Fibroblast of mammary gland (primary cell): ENCODE measurements at places on chromosomes 12 and 14.
A peak's percentile ranks its signal among the peaks of the same experiment; 100 is the strongest.

GRCh38 chr12:63440048-63440447 is 228.2 kb downstream of the DPY19L2 start:
- no peak for DNase-seq

- DNase-seq: no peak
Observed at GRCh38 chr12:8028267-8028666, 4.2 kb upstream of the FOXJ2 start.

DNA sequence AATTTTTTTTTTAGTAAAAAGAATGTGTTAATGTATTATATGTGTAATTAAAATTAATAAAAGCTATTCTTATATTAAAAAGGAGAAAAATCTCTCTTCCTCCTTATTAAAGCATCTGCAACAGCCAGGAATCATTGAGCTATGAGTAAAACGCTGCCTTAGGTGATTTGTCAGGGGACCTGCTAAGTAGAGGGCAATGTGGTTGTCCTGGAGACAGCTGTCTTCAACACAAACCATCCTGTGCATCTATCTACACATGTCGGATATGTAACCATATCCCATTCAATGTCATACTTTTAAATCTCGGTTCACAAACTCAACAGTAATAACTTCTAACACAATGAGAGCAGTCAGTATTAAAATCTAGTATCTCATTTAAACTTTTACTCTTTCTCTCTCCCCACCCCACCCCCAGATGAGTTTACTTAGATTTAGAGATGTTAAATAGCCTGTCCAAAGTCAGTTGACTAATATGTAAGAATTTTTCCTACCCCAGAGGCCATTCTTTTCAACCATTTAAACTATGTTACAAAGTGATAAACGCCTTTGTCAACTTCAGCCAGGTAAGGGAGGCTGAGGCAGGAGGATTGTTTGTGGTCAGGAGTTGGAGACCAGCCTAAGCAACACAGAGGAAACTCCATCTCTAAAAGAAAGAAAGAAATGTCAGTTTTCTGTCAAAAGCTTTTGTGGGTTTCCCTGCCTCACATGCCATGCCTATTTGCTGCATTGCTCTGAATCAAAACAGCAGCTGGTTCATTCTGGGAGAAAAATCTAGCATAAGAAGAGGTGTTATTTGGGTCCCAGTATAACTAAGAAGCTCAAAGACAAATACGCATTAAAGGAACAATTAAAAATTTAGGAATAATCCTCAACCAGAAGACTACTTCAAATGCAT is 413.7 kb upstream of the CCDC196 start:
- DNase-seq: no peak

GRCh38 chr14:23653051-23653450 is 16.9 kb downstream of the DHRS2 start:
- no peak for DNase-seq

- DNase-seq: no peak
Observed at GRCh38 chr14:24434036-24434435, 4.3 kb downstream of the KHNYN start.

DNA sequence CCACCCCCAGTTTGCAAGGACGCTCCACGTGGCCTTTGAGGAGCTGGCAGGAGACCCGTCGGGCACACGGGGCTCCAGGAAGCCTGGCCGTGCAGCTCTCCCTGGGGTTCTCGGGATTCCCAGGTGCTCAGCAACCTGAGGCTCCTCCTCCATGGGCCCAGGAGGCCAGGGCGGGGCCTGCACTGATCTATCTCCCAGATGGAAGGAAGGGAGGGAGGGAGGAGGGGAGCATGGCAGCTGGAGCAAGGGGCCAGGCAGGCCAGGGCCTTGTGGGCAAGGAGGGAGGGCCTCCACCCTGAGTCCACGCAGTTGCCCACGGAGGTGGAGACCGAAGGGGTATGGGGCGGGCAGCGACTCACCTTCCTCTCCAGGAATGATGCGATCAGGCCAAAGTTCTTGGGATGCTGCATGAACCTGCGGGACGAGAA is 127.3 kb downstream of the RFLNA start:
- DNase-seq: no peak

DNA sequence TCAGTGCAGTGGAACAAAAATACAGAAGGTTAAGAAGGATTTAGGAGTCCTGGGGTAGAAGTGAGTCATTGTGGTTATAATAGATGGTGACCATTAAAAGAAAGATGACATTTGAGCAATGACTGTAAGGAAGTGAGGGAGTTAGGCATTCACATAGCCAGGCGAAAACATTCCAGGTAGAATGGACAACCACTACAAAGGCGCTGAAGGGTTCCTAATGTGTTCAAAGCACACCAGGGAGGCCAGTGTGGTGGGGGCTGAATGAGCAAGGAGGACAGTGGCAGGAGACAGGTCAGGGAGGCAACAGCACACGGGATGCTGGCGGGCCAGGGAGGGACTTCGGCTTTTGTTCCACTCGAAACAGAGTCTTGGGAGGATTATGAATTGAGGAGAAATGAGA is 129.9 kb downstream of the NPAS3 start:
- peak; percentile 17 for DNase-seq

DNA sequence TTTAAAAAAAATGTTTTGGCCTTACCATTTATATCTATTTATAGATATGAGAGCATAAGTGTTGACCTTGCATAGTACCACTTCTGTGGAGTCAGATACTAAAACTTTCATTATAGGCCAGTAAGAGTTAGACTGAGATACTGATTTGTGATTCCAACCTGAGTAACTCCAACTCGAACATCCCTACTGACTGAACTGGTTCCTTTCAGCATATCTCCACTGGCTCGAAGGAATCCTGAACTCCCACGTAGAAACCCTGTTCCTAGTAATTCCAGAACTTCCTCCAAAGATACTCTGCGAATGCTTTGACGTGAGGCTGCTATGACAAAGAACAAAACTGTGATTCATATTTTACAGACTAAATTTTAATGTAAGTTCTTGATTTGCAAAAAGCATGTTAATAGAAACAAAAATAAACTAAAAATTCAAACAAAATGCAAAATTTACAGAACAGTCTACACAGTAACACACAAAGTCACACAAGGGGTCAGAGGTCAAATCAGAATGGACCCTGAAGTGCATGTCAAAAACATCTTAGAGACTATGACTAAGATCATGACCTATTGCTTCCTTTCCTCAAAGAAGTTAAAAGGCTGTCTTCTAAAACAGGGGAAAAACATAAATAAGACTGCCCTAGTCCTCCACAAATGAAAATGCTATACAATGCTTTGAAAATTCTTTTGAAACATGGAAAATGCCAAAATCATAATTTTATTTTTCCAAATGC is 31.5 kb downstream of the HEATR5A start:
- peak; percentile 27 for DNase-seq

GRCh38 chr12:1220127-1221092 is 229.4 kb downstream of the ERC1 start:
- DNase-seq: peak; percentile 10

DNA sequence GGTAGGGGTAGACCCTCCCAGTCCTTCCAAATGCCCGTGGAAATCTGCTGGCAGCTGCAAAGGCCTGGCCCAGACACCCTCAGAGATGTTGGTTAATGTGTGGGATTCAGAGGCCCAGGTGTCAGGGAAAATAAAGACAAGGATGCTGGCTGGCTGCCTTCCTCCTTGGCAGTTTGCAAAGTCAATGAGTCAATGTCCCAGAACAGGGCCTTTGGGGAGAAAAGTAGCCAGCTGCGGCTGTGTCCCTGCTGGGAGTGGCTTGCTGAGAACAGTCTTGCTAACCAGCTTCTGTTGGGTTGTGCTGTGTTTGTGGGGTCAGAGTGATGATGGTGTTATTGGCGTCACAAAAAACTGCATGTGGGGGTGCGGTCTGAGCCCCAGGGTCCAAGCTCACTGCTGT is 29.2 kb downstream of the GLRX5 start:
- peak; percentile 72 for DNase-seq
